ENCODE measurements at places on chromosomes 1 and 21.

GRCh38 chr1:33268457-33268856 is 12.2 kb downstream of the ZNF362 start:
- no peak for DNase-seq

DNA sequence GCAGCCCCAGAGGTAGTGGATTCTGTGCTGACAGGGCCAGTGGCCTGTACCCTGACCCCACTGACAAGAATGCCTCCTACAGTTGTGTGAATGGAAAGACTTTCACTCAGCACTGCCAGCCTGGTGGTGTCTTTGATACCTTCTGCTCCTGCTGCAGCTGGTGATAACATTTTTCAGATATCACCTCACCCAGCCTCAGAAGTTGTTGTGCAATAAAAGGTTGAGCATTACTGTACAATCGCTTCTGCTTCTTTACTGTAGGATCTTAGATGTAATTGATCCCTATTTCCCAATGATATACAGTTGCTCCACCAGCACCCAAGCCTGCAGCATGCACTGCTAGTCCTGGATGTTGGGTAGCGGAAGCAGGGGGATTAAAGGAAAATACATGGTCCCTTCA is 4.8 kb upstream of the CHIA start:
- DNase-seq: no peak

DNA sequence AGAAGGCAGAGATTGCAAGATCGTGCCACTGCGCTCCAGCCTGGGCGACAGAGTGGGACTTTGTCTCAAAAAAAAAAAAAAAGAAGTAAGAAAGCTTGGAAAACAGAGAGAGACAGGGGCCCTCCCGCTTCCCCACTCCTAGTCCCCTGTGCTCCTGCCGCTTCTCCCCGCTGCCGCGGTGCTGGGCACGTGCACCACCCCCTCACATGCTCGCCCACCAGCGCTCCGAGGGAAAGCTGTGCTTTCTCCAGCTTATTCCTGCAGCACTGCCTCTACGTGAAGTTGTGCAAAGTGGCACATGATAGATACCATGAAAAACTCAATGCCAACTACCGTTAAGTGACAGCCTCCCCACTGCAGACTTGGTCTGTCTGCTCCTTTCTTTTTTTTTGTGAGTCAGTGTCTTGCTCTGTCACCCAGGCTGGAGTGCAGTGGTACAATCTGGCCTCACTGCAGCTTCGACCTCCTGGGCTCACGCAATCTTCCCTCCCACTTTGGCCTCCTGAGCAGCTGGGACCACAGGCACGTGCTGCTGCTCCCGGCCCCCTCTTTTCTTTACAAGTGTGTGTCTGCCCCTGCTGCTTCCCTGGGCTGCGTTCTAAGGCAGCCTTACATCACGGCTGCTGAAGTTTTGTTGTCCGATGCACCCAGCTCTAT is 15.4 kb downstream of the SLX9 start:
- no peak for DNase-seq

- no peak for DNase-seq
Observed at GRCh38 chr1:70542856-70543255, 131.8 kb downstream of the CTH start.

- DNase-seq: no peak
Observed at GRCh38 chr21:35606578-35606977, 453.7 kb downstream of the SETD4 start.

- DNase-seq: no peak
Observed at GRCh38 chr1:224739997-224740684, 124.0 kb downstream of the CNIH3 start.

GRCh38 chr1:178254433-178254832 is 160.5 kb downstream of the RASAL2 start:
- DNase-seq: no peak

DNA sequence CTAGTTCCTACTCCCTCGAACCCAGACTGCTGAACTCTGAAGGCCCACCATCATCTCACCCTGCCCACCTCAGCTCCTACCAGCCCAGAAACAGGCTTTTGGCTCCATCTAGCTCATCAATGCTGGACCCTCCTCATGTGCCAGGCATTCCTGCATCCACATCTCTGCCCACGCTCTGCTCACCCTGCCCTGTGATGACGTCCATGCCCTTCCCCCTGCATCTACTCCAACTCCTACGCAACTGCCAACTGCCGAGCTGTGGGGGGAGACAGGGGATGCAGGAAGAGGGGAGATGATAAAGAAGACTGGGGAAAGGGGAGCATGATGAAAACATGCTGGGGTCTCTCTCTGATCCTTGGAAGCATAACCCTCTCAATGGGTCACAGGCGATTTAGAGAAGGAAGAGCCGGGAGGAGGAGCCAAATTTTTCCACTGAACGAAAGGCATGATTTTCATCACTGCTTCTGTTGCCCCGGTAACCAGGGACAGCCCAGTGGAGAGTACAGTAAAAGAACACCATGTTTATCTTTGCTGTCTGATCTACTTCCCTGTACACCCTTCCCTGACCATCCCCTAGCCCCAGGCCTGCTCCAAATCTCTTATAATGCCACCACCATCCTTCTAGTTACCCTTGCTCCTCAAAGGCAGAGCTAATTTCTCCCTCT is 44.3 kb downstream of the CD34 start:
- no peak for DNase-seq

DNA sequence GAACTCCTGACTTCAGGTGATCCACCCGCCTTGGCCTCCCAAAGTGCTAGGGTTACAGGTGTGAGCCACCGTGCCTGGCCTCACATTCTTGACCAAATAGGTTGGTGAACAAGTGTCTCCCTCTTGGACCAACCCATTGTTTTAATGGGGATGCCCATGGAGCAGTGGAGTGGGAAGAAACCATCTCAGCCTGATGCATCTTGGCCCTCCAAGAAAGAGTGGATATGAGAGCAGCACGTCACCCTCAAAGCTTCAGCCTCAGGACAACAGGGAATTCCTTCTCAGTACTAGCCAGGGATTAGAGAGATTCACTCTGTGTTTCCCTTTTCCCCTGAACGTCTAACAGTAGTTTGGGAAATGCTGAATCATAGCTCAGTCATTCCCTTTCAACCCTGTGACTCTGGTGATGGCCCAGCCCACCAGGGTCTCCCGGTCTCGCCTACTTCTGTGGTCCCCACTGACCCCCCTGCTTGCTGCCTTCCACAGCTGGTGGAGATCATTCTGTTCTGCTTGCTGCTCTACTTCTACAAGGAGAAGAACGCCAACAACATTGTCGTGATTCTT is 37.4 kb downstream of the NIPAL3 start:
- no peak for DNase-seq

- DNase-seq: no peak
Observed at GRCh38 chr1:51559501-51559900, 40.4 kb upstream of the EPS15 start.

DNA sequence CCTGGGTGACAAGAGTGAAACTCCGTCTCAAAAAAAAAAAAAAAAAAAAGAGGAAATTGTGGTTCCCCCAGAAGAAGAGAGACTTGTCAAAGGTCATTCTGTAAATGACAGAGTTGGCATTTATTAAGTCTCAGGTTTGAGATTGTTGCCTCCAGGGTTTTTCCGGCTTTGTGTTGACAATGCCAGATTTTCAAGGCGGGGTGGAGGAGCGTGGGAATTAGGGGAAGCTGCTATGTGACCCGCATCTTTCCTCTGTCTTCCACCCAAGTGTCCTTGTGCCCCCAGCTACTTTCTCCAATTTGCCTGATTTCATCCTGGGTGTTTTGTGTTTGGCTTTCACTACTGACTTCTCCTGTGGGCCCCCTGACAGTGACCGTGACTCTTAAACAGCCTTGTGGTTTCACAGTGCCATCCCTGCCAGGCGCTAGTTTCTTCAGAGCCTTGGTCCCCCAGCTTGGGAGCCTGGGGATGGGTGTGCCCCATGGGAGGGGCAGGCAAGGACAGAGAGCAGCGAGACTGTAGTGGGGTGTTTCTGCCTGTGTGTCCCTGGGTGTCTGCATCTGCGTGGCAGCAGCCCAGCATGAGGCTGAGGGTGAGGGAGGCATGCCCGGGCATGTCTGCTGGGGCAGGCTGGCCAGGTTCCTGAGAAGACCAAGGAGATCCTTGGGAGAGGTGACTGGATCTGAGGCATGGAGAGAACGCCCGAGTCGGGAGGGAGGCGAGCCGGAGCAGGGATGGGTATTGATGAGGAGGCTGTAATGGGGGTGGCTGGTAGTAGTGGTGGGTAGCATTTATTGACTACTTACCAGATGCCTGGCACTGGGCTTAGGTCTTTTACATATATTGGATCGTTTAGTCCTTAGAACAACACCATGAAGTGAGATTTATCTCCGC is 46.3 kb downstream of the IER5 start:
- peak; percentile 59 for DNase-seq

GRCh38 chr1:18578271-18578670 is 52.4 kb upstream of the PAX7 start:
- no peak for DNase-seq

DNA sequence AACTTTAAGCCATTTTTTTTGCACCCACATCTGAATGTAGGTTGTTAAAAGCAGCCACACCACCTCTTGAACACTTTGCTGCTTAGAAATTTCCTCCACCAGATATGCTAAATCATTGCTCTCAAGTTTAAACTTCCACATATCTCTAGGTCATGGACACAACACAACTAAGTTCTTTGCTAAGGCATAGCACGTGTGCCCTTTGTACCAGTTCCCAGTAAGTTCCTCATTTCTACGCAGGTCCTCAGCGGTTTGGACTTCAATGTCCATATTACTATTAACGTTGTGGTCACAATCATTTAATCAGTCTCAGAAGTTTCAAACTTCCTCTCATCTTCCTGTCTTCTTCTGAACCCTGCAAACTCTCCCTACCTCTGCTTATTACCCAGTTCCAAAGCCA is 661.6 kb upstream of the PKN2 start:
- DNase-seq: no peak

DNA sequence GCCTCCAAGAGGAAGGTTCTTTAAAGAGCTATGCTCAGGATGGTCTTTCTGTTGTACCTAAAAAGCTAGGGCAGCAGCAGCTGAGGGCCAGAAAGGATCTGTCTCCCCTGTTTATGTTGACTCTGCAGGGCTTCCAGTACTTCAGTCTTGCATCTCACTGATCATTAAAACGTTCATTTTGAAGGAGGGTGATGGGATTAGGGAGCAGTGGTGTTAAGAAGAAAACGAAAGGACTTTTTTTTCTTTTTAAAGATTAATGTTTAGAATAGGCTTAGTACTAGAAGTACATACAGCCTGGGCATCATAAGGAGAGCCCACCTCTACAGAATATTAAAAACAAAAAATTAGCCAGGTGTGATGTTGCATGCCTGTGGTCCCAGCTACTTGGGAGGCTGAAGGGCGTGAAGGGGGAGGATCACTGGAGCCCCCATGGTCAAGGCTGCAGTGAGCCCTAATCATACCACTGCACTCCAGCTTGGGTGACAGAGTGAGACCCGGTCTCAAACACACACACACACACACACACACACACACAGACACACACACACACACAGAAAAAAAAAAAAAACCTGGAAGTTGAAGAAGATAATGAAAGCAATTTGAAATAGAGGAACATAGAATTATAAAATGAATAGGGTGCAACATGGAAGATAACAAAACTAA is 2.9 kb downstream of the CR1L start:
- no peak for DNase-seq

GRCh38 chr1:246608616-246609376 is 42.5 kb downstream of the CNST start:
- DNase-seq: no peak

DNA sequence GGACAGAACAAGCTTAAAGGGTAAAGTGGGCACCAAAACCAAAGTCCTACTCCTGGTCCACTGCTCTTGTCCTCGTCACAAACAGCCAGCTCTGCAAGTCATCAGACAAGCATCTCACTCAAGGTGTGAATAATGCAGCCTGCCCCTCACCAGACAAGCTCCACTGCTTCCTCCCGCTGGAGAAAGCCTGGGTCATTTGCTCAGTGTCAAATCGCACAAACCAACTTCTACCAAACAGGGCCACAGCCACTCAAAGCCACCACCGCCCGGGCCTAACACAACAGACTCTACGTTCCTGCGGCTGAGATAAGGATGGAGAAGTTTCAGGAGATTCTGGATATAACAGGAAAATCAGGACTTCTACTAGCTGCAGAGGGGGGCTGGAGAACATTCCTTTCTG is 3.3 kb downstream of the SSBP3 start:
- DNase-seq: no peak

GRCh38 chr1:74427681-74428080 is 84.7 kb downstream of the LRRC53 start:
- DNase-seq: no peak

GRCh38 chr1:7408771-7409150 is 362.3 kb upstream of the VAMP3 start:
- no peak for DNase-seq

- no peak for DNase-seq
Observed at GRCh38 chr1:16118706-16119105, 37.2 kb downstream of the EPHA2 start.

- no peak for DNase-seq
Observed at GRCh38 chr1:1179346-1179982, 5.8 kb downstream of the TTLL10 start.

GRCh38 chr1:2358072-2358471 is 33.3 kb downstream of the MORN1 start:
- DNase-seq: no peak

GRCh38 chr1:111516005-111516535 is 12.6 kb upstream of the ADORA3 start:
- peak; percentile 96 for DNase-seq

- DNase-seq: no peak
Observed at GRCh38 chr1:20343149-20343937, 52.7 kb downstream of the VWA5B1 start.
